ENCODE measurements at places on chromosomes 11 and 22. TPM values are rescaled to one million over a fixed set of nuclear protein-coding genes. Genes with fewer than 3 reads are reported as not detected.

- no peak for DNase-seq
- H3K4me3 ChIP-seq, result no peak overlapping the region
- no peaks in the 10 kb centered on the region for H3K36me3 ChIP-seq
- no peaks in the 10 kb centered on the region for H3K4me1 ChIP-seq
- H3K27me3 ChIP-seq, result no peaks in the 10 kb centered on the region
- no peak overlapping the region for H3K27ac ChIP-seq
Measured at GRCh38 chr11:105466582-105467228, 143.2 kb upstream of the GRIA4 start.

ENTHD1 gene
- polyA plus RNA-seq, result not detected

DNA sequence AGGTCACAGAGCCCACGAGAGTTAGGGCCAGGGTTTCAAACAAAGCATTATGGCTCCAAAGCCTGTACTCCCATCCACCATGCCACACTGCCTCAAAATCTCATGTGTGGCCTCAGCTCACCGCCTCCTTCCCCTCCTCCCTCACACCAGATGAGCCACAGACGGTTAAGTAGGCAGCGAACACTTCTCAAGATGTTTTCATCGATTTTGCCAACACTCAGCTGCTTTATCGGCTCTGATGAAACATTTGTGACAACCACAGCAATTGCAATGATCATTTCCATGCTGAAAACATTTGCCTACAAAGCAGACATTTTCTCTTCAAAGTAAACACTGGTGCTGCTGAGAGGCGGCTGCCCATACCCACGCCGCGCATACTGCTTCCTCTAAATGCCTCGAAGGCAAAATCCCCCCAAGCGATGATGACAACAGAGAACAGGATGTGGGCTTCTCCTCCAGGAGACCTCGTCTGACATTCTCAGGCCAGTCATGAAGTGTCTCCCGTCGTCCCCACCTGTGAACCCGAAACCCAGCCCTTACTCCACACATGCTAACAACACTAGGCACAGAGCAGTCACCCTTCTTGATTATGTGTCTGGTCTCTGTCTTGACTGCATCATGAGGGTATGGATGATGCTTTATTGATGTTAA is 599.2 kb downstream of the SOX6 start:
- no peak overlapping the region for H3K4me3 ChIP-seq
- no peak overlapping the region for H3K27ac ChIP-seq
- H3K36me3 ChIP-seq, result no peaks in the 10 kb centered on the region
- no peak for DNase-seq
- H3K27me3 ChIP-seq, result no peaks in the 10 kb centered on the region

PARVG gene
- 4.0 TPM for polyA plus RNA-seq

NECTIN1 gene
- 0.69 TPM for polyA plus RNA-seq

POTEH gene
- not detected for polyA plus RNA-seq
